ENCODE measurements at places on chromosomes 6 and 20.

DNA sequence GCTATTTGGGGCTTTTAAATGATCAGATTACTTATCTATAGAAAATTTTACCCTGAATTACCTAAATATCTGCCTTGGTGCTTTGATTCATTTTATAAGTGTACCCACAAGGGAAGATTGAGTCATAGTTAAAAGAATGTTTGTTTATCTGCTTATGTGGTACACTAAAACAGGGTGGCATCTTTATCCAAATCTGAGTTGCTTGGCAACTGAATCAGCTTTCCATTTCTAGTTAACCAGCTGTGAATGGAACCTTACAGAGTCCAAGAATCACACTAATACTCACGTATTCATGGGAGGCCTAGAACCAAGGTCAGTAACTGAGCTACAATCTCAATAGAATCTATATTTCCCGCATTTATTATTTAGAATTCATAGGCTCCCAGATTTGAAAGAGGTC, 44.0 kb upstream of the CAP2 start:
- DNase-seq = no peak

- no peak for DNase-seq
Measured at GRCh38 chr6:9862603-9863167, 552.2 kb downstream of the TFAP2A start.

DNA sequence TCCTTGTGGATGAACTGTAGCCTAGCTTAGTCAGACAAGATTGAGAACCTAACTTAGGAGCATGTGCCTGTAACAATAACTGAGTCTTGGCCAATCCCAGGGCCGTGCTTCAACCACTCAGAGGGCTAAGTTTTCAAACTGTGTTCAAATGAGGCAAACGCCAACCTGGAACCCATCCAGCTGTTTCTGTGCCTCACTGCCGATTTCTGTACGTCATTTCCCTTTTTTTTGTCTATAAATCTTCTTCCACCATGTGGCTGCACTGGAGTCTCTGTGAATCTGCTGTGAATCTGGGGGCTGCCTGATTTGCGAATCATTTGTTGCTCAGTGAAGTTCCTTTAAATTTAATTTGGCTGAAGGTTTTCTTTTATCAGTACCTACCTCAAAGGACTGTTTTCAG, 115.0 kb upstream of the CHD6 start:
- DNase-seq = no peak

- DNase-seq = no peak
Measured at GRCh38 chr6:42925248-42925857, 3.9 kb upstream of the CNPY3 start.

DNA sequence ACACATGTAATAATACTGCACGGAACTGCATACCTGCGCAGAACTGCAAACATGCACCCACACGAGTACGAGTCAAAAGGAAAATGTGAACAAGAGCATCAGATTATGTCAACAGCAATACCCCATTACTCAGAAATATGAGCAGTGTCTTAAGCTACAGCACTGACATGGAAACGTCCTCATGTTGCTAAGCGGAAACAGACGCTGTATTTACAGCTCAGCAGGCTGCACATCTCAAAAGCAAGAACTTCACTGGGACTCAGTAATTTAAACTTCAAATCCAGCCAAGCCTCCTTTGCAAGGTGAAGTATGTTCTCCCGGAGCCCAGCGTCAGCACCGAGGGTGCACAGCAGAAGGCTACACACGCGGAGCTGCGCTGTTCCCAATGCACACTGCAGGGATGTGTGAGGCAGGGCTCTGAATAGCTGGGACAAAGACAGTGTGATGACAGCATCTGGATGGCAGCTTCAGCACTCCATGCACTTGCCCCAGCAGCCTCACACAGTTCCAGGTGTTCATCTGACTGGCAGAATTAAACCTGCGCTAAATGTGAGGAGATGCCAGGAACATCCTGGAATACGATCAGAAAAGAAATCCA, 202.8 kb downstream of the WDR27 start:
- DNase-seq = no peak

DNA sequence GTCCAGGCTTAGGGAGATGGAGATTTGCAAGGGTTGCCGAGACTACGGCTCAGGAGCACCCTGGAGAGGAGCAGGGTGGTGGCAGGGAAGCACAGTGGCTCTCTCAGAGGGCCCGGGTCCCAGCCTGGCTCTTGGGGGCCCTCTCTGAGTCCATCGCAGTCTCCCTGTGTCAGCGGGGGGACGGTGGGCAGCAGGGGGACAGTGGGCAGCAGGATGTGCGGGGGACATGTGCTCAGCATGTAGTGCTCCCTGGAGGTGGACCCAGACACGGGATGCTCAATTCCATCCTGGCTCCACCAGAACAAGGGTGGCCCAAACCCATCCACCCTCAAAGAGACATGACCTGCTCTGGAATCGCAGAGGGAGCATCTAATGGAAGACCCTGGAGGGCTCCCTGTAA, 43.0 kb upstream of the ZBP1 start:
- DNase-seq = no peak

DNA sequence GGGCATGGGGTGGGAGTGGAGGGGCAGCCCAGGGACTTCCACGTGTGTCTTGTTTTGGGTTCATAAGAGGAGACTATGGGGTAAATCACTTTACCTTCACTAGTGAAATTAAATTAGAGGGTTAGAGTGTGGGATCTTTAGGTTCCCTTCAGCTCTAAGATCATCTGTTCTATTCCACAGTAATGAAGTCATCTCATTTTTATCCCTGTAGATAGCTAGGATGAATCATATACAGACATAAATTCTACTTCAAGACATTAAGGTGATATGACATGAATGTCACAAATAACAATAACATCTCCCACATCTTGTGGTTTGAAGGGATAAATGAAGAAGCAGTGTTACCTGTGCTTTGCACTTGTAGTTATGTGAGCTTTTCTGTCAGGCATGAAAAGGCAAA, 83.8 kb downstream of the ELOVL4 start:
- DNase-seq = no peak

DNA sequence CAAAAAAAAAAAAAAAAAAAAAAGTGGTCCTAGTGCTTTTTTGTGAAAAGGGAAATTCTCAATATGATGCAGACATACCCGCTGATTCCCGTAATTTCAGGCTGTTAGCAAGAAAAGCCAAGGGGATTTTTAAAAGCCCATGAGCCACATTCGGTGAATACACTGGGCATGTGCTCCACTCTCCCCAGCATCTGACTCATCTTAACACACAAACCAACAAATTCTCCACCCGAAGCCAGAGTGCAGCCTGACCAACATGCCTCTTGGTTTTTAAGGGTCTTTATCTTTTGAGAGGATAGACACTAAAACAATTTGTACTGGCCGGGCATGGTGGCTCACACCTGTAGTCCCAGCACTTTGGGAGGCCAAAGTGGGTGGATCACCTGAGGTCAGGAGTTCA, 45.5 kb upstream of the CD83 start:
- DNase-seq = no peak

All from stimulated activated CD4-positive, alpha-beta T cell treated with anti-CD3 and anti-CD28 coated beads, Interleukin-12 subunit alpha, Interleukin-12 subunit beta, amount 100 ng/mL, for 48 hours (primary cell).